ENCODE measurements at places on chromosomes 7 and 10. TPM values are rescaled to one million over a fixed set of nuclear protein-coding genes. Genes with fewer than 3 reads are reported as not detected.

LRIT1 gene
- not detected for total RNA-seq

ASAH2 gene
- total RNA-seq: 2.5 TPM

HTRA1 gene
- 116 TPM for total RNA-seq

TRIP6 gene
- 52.1 TPM for total RNA-seq

PLEKHS1 gene
- not detected for total RNA-seq

GNB2 gene
- 283 TPM for total RNA-seq

SPDYE9 gene
- total RNA-seq: not detected

OPN1SW gene
- total RNA-seq: not detected

PRKCQ gene
- 3.7 TPM for total RNA-seq

MAT1A gene
- not detected for total RNA-seq

C10orf53 gene
- total RNA-seq: not detected

ZNF365 gene
- total RNA-seq: 0.74 TPM

EEPD1 gene
- 9.8 TPM for total RNA-seq

ODAD2 gene
- 0.25 TPM for total RNA-seq

MUC3A gene
- 0.49 TPM for total RNA-seq

DLX5 gene
- 3.7 TPM for total RNA-seq

DOCK1 gene
- total RNA-seq: 64.6 TPM
